ENCODE measurements at places on chromosomes 11 and 22. TPM values are rescaled to one million over a fixed set of nuclear protein-coding genes. Genes with fewer than 3 reads are reported as not detected.

DRD4 gene
- total RNA-seq: not detected

GLB1L3 gene
- total RNA-seq: not detected

MUC6 gene
- not detected for total RNA-seq

KRTAP5-1 gene
- not detected for total RNA-seq

MRGPRX3 gene
- total RNA-seq: not detected

EHF gene
- 16.0 TPM for total RNA-seq

GRIA4 gene
- total RNA-seq: not detected

MS4A4A gene
- total RNA-seq: not detected

RAB6A gene
- 189 TPM for total RNA-seq

TBX1 gene
- total RNA-seq: not detected

MRGPRE gene
- not detected for total RNA-seq

PAX6 gene
- total RNA-seq: not detected

PKDREJ gene
- total RNA-seq: not detected

C11orf87 gene
- total RNA-seq: under 0.01 TPM

CENPM gene
- total RNA-seq: 7.6 TPM

POTEH gene
- not detected for total RNA-seq

KRTAP5-2 gene
- total RNA-seq: not detected

SEPTIN5 gene
- 14.8 TPM for total RNA-seq

MISFA gene
- not detected for total RNA-seq

POU2AF1 gene
- not detected for total RNA-seq

SORL1 gene
- total RNA-seq: 27.6 TPM

PTGDR2 gene
- total RNA-seq: 0.05 TPM

MB gene
- not detected for total RNA-seq

SCARF2 gene
- 72.7 TPM for total RNA-seq

OR5B21 gene
- total RNA-seq: not detected

GAS2L1 gene
- 7.4 TPM for total RNA-seq

SCGB2A2 gene
- total RNA-seq: not detected

SLC1A2 gene
- total RNA-seq: 0.30 TPM

TIGD3 gene
- total RNA-seq: 0.30 TPM

SDF2L1 gene
- 35.6 TPM for total RNA-seq

SLC7A4 gene
- not detected for total RNA-seq

KDM4D gene
- total RNA-seq: 0.74 TPM

ENTHD1 gene
- not detected for total RNA-seq

All from smooth muscle cell of the umbilical artery (primary cell).